HepG2 (cell line): ENCODE measurements at places on chromosomes 5 and 9.

DNA sequence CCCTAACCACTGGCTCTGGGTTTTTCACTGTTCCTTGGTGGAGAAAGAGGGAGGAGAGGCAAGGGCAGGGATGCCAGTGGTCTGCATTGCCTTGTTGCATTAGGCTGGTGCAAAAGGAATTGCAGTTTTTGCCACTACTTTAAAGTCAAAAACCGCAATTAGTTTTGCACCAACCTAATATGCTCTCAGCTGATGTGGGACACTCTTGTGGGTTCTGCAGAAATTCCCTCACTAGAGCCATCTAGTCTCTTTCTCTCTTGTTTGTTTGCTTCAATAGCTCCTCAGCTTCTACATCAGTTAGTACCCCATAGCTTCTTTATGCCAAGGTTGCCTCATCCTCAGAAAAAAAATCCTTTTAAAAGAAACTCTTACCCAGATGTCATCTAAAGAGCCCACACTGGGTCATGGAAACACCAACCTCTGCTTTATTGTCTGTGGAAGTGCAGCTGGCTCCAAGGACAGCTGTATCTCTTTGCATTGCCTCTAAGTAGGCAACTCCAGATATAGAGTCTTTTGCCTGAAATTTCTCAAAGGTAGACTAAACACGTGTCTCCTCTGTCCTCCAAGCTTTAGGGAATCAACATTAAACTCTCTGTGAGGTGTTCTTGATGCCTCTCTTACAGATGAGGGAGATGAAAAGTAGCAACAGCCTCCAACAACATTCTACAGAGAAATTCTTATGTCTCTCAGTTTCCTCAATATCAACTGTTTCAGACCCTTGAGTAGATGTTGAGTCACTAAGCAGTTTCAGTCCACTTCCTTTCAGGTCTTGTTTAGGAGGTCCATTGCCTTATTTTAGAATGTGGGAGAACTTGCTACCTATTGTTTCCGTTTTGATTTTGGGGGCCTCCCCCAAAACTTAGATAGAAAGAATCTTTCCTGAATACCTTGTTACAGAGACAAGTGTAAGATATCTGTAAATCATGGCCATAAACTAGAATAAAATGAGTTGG lies 84.9 kb upstream of the MEF2C start:
- no peak for DNase-seq

DNA sequence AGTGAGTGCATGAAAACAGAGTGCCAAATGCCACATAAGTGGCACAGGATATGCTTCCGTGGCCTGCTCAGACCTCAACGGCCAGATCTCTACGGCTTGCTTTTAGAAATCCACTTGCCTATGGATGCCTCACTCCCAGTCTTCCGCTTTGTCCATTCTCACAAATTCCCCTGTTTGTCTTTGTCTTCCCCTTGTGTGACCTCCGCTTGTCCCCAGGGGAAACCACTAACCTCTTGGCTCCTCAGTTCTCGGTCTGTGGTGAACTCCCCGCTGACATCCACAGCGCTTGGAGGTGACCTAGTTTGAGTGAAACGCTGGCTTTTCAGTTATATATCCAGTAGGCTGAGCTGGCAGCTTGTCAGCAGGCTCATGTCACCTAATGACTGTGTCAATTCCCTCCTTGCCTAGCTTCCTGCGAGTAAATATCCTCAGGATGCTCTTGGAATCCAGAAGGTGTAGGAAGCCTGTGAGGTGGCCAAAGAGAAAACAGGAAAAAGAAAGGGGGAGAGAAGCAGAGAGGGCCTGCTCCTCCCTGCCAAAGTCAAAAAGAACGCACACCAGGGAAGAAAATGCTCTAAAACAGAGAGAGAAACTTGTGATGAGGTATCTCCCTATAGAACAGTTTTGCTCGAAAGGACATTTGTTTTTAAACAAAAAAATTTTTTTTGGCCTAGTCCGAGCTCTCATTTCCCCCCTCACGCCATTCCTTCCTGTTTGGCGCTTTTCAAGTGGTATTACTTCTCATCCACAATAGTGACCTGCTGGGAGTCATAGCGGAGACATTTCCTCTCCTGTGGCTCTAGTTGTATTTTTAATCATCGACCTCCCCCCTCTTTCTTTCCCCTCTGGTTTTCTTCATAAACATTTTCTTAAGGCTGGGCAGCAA lies 101.6 kb upstream of the SPRY4 start:
- no peak for DNase-seq

- DNase-seq, result no peak
These were observed 59.1 kb downstream of the PFDN1 start for GRCh38 chr5:140243706-140244250.

DNA sequence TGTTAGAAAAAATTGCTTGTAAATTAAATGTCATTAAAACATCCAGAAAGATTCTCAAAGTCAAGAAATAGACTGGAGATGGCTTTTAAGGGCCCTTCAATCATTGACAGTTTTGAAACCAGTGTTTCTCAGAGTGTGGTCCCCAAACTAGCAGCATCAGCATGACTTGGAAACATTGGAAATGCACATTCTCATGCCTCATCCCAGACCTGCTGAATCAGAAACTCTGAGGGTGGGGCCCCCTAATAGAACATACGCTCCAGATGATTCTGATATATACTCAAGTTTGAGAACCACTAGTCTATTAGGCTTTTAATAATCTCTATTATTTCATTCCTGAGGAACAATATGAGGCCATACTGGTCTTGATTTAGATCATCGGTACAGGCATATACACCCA lies 181.6 kb downstream of the SMARCA2 start:
- DNase-seq, result no peak

DNA sequence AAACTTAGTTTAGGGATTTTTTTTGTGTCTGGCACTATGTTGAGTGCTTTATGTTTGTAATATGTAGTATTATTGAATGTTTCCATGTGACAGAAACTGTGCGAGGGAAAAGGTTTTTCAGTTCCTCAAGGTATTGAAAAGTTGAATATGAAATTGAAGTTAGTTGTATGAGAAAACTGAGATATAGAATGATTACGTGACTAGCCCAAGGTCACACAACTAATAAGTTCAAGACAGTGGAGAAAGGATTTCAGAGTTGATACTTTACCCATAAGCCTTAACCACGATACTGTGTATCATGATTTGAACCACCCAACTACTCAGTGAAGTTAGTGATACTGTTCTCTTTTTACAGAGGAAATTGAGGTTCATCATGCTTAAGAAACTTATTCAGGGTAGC lies 5.7 kb downstream of the NIPBL start:
- DNase-seq, result no peak
